ENCODE measurements at places on chromosomes 7 and 10. TPM values are rescaled to one million over a fixed set of nuclear protein-coding genes. Genes with fewer than 3 reads are reported as not detected.

GRCh38 chr7:144468990-144469732 lies 65.7 kb upstream of the NOBOX start:
- H3K4me1 ChIP-seq = no peaks in the 10 kb centered on the region
- H3K27me3 ChIP-seq = no peaks in the 10 kb centered on the region
- H3K36me3 ChIP-seq = no peaks in the 10 kb centered on the region

DNA sequence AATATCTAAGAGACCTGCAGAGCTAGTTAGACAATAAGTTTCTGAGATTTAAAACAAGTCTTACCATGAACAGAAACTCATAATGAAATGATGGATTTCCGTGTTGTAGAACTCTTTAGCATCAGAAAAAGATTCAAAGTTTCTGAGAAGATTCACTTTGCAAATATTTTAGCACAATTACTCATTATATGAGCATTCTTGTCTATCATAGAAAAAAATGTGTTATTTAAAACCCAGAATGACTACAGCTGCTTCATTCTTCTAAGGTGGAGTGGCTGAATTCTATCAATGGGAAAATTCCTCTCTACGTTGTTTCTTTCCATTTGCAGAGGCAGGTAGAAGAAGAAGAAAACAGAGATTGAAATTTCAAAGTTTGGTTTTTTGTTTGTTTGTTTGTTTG lies 21.0 kb upstream of the RALA start:
- no peak overlapping the region for H3K4me3 ChIP-seq
- H3K36me3 ChIP-seq = no peaks in the 10 kb centered on the region
- H3K27ac ChIP-seq = no peak overlapping the region
- no peaks in the 10 kb centered on the region for H3K27me3 ChIP-seq

GRCh38 chr7:83941300-83941699 lies 253.3 kb downstream of the SEMA3A start:
- no peak overlapping the region for H3K4me3 ChIP-seq
- no peak overlapping the region for H3K27ac ChIP-seq
- H3K27me3 ChIP-seq = no peaks in the 10 kb centered on the region
- no peak for DNase-seq
- H3K36me3 ChIP-seq = no peaks in the 10 kb centered on the region

- H3K36me3 ChIP-seq = no peaks in the 10 kb centered on the region
- H3K4me1 ChIP-seq = no peaks in the 10 kb centered on the region
- no peak for DNase-seq
- H3K27me3 ChIP-seq = no peaks in the 10 kb centered on the region
Observed at GRCh38 chr10:50629495-50630122, 5.9 kb upstream of the SGMS1 start.

GRCh38 chr10:113126229-113127201 lies 176.5 kb downstream of the TCF7L2 start:
- peak; percentile 83 for DNase-seq
- H3K27me3 ChIP-seq = no peaks in the 10 kb centered on the region
- no peaks in the 10 kb centered on the region for H3K36me3 ChIP-seq
- peak overlapping the region; percentile 23 for H3K4me3 ChIP-seq

DNA sequence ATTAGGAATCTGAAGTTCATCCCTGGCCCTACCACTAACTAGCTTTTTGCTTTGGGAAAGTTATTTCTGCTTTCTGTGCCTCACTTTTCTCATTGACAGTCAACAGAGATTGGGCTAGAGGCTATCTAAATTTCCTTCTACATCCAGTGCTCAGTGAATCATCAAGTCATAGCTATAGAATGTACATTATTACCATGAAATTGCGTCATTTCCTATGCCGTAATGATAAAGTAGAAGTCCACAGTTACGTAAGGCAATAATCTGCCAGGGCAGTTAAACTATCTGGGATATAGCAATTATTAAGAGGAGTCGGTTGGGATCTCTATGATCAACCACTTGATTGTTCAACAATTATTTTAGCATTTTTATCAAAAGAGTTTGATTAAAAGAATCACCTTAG lies 64.4 kb downstream of the ITGB8 start:
- no peak for DNase-seq
- H3K4me1 ChIP-seq = no peaks in the 10 kb centered on the region
- H3K27ac ChIP-seq = no peak overlapping the region
- H3K4me3 ChIP-seq = no peak overlapping the region
- no peaks in the 10 kb centered on the region for H3K27me3 ChIP-seq

The SLC26A5 gene
- total RNA-seq = 0.64 TPM

The ADCYAP1R1 gene
- total RNA-seq = 0.06 TPM

The CALHM2 gene
- 5.7 TPM for total RNA-seq

The MYL7 gene
- total RNA-seq = not detected

The CYP3A7 gene
- total RNA-seq = 428 TPM

GRCh38 chr7:101659706-101660105 lies 30.6 kb upstream of the MYL10 start:
- H3K4me1 ChIP-seq = no peaks in the 10 kb centered on the region
- H3K4me3 ChIP-seq = no peak overlapping the region
- no peak overlapping the region for H3K27ac ChIP-seq
- no peak for DNase-seq
- no peaks in the 10 kb centered on the region for H3K27me3 ChIP-seq

GRCh38 chr7:96299496-96299895 lies 22.4 kb downstream of the SLC25A13 start:
- H3K27ac ChIP-seq = no peak overlapping the region
- H3K27me3 ChIP-seq = no peaks in the 10 kb centered on the region
- no peak for DNase-seq
- H3K36me3 ChIP-seq = peaks cover 3% of the 10 kb centered on the region
- H3K4me3 ChIP-seq = no peak overlapping the region
- H3K4me1 ChIP-seq = peaks cover 54% of the 10 kb centered on the region

The PRPS1L1 gene
- total RNA-seq = not detected

- DNase-seq = no peak
- no peaks in the 10 kb centered on the region for H3K4me1 ChIP-seq
- no peak overlapping the region for H3K4me3 ChIP-seq
- H3K27me3 ChIP-seq = no peaks in the 10 kb centered on the region
- no peaks in the 10 kb centered on the region for H3K36me3 ChIP-seq
Observed at GRCh38 chr7:111509288-111509687, 53.0 kb downstream of the IMMP2L start.
